Thoracic aorta (tissue), 2 donors: ENCODE measurements at places on chromosomes 2 and 18.

- DNase-seq = no peak
Measured at GRCh38 chr2:162072181-162072702, 1.8 kb downstream of the DPP4 start.

DNA sequence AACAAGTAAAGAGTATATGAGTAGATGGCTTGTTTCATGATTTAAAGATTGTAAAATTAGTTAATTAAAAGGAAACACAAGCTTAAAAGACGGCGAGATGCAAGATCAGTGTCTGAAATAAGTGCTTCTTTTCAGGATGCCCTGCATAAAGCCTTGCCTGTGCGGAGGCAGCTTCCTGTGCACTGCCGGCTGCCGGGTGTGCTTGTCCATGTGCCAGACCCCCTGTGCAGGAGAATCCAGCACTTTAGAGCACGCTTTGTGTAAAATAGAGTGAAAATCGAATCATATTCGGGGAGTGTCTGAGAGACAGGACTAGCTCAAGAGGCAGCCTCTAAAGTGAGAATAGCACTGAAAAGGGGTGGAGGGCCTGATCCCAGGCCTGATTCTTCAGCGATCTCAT, 154.7 kb downstream of the CHST9 start:
- no peak for DNase-seq

DNA sequence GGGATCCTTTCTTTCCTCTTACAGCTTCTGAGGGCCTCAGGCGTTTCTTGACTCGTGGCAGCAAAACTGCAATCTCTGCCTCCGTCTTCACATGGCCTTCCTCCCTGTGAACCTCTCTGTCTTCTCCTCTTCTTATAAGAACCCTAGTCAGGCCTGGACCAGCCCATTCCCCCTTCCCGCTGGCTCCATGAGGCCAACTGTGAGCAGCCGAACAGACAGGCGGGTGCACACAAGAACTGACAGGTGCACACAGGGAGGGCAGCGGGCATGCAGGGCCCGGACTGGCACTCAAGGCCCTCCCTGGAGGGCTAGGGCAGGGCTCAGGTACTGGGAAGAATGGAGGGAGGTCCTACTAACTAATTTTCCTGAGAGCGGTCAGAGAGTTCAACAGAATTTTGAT, 92.4 kb upstream of the DAPL1 start:
- DNase-seq = no peak

DNA sequence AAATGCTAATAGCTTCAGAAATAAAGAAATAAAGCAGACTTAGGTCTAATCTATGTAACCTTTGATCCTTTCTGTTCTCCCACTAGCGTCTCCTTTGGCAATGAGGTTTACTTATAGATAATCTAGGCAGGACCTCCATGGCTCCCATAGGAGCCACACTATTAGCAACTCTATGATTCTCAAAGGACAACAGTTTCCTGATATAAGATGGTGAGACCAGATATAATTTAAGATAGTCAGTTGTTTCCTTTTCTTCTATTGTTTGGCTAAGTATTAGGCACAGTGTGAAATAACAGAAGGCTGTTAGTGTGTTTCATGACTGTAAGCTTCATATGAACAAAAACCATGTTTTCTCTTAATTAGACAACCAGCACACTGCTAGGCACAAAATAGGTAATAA, 58.7 kb upstream of the SCN9A start:
- DNase-seq = no peak

- no peak for DNase-seq
Measured at GRCh38 chr2:205684871-205685313, 2.6 kb downstream of the NRP2 start.
